Small intestine (tissue), 16 donors: ENCODE measurements at places on chromosomes 1 and 21.

GRCh38 chr21:45598666-45599065, 44.9 kb upstream of the PCBP3 start:
- no peak for DNase-seq

- DNase-seq: no peak
Observed at GRCh38 chr1:200179126-200179780, 151.7 kb downstream of the NR5A2 start.

DNA sequence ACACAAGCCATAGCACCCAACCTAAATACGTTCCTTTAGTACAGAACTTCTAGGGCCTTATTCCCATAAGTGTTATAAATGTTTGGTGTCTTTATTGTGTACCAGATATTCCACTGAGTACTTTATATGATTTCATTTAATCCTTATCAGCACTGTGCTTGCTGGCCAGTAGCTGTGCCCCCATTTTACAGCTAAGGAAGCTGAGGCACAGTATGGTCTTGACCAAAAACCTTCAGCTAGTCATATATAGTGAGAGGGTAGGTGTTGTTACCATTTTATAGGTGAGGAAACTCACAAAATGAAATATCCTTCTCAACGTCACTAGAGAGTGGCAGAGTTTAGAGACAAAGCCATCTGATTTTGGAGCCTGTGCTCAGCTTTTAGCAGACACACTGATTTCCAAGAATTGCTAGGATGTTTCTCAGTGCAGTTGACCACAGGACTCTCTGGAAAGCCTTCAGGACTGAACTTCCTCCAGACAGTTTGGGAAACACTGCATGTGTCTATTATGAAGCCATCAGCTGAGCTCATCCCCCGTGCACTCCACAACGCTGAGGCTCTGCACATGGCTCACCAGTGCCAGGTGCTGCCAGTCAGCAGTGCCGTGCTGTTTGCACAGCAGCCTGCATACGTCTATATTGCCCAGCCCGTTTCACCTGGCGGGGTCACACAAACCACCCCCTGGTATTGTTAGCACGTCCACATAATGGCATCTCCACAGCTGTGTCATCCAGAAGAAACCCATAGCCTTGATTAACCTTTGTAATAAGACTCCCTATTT, 15.4 kb downstream of the NPPA start:
- DNase-seq: no peak

- no peak for DNase-seq
Observed at GRCh38 chr21:46022551-46023525, 41.3 kb downstream of the COL6A1 start.

GRCh38 chr21:37060296-37060695, 12.6 kb downstream of the PIGP start:
- DNase-seq: peak; percentile 88

DNA sequence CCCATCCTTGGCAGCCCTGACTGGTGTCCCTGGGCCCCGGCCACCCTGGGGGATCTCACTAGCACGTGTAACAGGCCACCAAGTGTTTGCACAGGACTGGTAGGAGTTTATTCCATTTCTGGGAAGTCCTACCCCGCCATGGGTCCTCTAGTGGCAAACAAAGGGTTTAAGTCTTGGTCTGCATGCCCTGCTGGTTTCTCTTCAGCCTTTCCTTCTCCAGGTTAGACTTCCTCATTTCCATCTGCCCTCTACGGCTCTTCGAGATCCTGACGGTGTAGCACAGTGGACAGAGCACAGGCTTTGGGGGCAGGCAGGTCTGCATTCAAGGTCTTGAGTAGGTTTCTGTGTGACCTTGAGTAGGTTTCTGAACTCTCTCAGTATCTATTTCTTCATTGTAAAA, 2.8 kb downstream of the AGTRAP start:
- no peak for DNase-seq

DNA sequence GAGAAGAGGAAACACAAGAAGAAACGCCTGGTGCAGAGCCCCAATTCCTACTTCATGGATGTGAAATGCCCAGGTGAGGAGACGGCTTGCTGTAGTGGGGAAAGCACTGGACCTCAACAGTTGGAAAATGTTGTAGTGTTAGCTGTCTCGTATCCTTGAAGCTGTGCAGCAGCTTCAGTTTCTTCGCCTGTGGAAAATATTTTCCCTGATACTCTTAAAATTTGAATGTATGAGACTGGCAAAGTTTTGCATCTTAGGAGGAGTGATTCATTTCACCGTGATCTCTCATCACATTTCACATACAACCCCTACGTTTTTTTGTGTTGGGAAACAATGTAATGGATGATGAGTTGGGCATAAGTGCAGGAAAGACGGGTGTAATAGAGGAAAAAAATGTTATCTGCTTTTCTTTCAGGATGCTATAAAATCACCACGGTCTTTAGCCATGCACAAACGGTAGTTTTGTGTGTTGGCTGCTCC, 629 bp downstream of the RPS27 start:
- no peak for DNase-seq

- no peak for DNase-seq
Observed at GRCh38 chr1:162704673-162705424, 72.6 kb downstream of the DDR2 start.

- peak; percentile 22 for DNase-seq
Observed at GRCh38 chr1:96234299-96234698, 487.3 kb upstream of the PTBP2 start.

DNA sequence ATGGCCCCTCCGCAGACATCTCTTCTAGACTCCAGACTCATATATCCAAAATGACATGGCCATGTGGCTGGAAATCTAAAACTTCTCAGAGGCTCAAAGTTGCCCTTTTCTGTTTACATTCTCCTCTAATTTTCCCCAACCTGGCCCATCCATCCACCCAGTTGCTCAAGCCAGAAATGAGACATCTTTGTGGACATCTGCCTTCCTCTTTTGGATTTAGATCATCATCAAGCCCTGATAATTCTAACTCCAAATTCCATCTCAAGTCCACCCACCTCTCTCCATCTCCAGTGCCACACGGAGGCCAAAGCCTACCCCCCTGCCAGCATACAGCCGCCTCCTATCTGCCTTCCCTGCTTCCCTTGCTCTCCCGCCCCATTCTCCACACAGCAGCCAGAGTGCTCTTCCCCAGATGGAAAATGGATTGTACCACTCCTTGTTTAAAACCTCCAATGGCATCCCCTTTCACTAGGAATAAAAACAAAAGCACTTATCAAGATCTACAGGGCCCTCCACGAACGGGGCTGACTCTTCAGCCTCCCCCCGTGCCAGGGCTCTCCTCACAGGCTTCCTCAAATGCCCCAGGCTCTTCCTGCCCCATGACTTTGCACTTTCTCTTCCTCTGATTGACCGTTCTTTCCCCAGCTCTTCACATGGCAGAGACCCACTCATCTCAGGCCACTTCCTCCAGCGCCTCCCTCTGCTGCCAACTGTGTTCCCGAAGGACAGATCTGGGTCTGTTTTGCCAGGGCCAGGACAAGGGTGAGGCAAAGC, 40.1 kb downstream of the SYT6 start:
- DNase-seq: no peak

DNA sequence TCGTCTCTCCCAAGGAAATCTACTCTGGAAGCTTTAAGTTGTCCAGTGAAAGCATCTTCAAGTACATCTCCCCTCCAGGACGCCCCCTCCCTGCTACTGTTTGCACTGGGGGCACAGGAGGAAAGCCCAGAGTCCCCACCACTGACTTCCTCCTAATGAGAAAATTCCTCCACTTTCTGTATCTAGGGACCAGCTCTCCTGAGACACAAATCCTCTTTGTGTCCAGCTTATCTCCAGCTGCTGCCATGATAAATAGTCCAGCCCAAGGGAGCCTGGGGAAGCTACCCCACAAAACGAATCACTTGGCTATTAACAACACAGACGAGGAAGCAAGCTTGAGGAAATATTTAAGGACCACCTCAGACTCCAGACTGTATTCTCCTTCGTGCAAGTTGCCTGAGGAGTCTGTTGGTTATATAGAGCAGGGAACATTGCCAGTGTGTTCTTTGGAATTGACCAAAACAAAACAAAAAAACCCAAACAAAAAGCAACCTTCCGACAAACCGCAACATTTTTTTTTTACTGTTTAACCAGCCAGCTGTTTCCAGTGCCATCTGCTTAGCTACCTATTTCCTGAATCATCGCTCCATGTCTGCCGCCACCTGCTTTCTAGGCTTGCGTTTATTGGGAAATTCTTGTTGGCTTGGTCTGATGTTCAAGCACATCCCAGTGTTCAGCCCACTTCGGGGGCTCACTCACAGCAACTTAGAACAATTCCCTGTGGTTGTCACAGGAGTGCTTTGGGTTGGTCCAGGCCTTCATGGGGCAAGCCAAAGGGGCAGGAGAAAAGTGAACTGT, 7.7 kb downstream of the C1orf226 start:
- peak; percentile 32 for DNase-seq

- no peak for DNase-seq
Observed at GRCh38 chr1:55980582-55980981, 598.8 kb downstream of the PLPP3 start.

- peak; percentile 74 for DNase-seq
Observed at GRCh38 chr1:43302721-43303470, 2.1 kb downstream of the TIE1 start.

- no peak for DNase-seq
Observed at GRCh38 chr1:197763769-197764168, 11.5 kb downstream of the DENND1B start.

- no peak for DNase-seq
Observed at GRCh38 chr1:181383695-181384094, 99.6 kb upstream of the CACNA1E start.

DNA sequence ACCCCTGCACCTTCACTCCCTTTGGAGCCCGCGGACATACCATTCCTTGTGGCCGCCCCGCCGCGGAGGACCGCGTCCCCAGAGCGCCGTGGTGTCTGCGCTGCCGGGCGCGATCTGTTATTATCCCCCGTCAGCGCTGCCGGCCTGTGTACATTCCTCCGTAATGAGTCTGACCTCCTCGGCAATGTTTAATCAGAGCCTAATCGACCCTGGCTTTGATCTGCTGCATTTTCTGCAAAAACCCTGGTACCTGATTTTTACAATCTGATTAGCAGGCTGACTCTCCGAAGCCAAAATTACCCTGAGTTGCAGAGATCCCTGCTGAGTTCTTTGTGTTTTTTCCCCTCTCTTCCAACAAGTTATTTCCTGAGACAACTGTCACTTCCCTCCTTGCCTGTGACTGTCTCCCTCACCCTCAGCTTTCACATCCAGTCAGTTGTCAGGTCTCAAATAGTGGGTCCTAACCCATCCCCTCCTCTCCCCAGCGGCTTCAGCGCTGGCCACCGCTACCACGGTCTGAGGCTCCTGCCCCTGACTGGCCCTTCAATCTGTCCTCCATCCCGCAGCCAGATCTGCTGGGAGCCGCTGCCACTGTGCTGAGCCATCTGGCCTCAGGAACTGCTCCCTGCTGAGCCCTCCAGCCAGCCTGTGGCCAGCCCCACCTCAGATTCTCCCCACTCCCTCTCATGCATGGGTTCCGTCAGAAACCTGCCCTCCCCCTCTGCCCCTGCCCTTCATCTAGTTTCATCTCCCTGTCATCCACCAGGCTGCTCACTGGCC, 53.5 kb downstream of the GLIS1 start:
- DNase-seq: no peak
